ENCODE measurements at places on chromosomes 2 and 18.

- DNase-seq, result no peak
Measured at GRCh38 chr2:227057060-227057459, 106.9 kb downstream of the COL4A4 start.

DNA sequence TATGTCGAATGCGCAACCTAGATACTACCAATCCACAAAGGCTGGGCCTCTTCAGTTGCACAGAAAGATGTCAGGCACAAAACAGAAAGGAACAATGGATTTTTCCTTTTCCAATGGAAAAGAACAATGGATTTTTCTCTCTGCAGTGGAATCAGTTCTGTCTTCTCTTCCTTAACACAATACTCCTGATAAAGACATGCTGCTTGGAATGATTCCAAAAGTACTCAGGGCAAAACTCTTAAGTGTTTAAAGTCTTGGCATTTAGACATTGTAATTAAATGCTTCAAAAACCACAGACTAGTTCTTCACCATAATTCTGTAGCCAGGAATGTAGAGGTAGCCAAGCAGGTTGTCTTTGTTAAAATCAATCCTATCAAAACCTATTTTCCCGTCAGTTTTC is 46.7 kb upstream of the FLACC1 start:
- DNase-seq, result no peak

- DNase-seq, result peak; percentile 9
Measured at GRCh38 chr2:119517433-119517832, 6.8 kb downstream of the SCTR start.

DNA sequence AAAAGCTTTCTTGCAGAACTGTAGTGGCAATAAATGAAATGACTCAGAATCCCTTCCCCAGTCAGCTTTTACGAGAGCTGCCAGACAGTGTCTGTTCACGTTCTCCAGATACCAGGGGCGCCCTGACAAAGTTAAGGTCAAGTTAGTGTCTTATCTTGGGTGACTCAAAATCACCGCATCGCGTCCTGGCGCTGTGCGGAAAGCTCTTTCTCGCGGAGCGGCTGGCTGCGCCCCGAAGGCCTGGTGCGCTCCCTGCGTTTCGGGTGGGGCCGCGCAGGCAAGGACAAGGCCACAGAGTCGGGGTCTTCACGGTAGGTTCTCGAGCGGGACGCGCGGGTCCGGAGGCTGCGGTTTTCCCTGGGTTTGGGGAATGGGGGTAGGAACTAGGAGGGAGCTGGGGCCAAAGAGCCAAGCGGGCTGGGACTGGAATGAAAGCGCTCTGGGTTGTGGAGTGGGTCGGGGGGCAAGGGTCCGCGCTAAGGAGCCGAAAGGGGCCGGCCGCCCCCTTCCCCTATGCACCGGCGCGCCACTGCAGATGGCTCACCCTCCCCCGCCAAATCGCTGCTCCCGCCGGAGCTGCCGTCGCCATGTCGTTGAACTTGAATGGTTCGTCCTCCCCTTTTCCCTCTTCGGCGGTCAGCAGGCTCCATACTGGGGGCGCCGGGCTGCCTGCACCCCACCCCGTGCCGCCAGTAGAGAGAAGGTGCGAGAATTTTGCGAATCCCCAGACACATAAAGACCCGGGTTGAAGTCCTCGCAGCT is 2.6 kb upstream of the HOXD11 start:
- DNase-seq, result no peak

GRCh38 chr2:236674238-236674637 is 104.6 kb downstream of the ACKR3 start:
- DNase-seq, result no peak

DNA sequence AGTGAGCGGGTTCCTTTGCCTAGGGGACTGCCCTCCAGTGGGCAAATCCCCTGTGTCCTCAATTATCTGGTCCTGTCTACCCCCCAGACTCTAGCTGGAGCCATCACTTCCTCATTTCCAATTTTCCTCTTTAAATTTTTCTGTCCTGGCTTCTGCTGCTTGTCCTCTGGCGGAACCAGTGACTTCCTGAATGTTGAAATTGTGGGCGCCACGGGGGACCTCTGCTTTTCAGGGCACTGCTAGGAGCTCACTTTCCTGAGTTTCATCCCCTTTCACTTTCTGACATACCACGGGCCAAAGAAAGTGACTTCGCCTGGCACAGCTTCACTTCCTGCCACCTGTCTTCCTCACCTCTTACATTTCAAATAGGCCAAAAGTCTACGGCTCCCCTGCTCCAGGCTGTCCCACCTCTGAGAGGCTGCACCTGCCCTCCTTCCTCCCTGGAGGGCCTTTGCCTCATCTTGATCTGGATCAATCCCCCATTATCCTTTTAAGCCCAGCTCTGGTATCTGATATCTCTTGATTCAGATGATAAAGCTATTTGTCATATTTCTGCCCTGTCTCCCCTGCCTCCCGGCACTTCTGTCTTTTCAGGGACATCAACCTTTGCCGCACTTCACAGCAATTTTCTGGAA is 1.4 kb upstream of the MARCO start:
- no peak for DNase-seq

- DNase-seq, result no peak
Measured at GRCh38 chr2:173881461-173881860, 83.7 kb downstream of the SP3 start.

DNA sequence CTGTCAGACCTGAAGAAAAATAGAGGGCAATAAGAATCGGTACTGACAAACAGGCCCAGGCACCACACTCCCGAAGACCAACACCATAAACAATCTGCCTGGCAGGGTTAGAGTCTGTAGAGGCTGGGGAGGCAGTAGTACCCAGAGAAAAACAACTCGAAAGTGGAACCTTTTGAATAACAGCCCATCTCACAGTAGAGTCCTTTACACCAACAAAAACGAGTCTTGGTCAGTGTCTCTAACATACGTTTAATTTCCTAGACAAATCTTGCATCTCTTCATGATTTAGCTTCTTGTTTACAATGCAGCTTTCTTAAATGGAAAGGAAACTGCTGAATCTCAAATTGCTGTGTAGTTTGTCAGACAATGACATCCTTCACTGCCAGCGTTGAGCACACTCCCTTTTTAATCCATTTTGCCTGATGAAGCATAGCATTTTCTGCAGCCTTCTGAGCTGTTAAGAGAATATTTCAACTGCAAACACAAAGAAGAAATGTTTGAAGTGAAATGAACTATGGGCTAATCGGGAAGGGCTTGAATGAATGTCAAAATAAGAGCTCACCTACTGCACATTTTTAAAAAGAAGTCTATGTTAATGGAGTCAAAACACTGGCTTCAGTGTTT is 73.1 kb upstream of the DSG1 start:
- no peak for DNase-seq

GRCh38 chr18:34600158-34600557 is 109.9 kb upstream of the DTNA start:
- no peak for DNase-seq

- no peak for DNase-seq
Measured at GRCh38 chr2:132697556-132698205, 27.7 kb upstream of the LYPD1 start.

GRCh38 chr2:234788381-234788780 is 163.4 kb upstream of the SH3BP4 start:
- no peak for DNase-seq

DNA sequence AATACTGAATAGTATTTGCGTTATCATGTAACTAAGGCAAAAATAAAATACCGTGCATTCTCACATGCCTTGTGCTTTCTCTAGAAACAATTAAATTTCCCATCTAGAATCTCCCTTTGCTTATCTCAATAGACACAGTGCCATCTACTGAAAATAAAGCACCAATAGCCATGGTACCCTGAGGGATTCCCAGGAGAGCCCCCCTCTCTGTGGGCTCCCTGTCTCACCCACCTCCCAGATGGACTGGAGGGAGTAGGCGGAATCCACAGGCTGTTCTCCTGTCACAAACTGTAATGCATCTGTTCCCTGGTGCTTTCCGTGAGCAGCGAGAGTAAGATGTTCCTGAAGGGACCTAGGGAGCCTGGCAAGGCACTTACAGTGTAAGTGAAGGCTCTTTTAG is 112.4 kb upstream of the UPP2 start:
- DNase-seq, result no peak

DNA sequence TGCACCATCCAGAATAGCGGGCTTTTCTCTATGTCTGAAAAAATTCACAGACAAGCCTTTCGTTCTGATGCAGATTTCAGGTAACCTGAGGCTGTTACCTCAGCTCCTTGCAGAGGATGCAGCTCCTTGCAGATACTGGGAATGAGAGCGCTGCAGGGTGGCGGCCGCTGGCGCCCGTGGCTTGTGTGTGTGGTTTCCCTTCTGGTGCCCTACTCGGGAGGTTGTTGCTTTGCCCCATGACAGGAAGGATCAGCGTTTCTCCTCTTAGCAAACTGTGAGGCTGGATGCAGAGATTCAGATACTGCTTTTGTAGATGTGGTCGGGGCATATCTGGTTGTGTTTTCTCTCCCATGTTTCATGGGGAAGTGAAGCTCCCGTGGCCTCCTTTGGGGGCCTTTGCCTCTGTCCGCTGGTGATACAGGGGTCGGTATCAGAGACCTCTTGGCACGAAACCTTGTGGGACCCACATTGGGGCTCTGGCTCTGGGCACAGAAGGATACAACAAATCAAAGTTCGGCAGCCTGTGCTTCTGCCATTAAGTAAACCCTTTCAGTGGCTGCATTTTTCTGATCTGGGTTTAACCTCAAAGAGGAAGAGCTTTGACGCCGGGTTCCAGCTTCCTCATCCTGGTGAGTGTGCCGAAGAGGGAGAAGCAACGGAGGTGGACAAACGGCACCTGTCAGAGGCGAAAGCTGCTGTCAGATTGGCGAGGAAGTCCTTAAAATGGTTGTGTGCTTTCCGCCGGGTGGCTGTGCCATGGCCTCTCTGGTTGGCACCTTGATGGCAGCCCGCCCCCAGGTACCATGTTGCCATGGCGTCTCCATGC is 127.8 kb downstream of the MBP start:
- DNase-seq, result no peak

DNA sequence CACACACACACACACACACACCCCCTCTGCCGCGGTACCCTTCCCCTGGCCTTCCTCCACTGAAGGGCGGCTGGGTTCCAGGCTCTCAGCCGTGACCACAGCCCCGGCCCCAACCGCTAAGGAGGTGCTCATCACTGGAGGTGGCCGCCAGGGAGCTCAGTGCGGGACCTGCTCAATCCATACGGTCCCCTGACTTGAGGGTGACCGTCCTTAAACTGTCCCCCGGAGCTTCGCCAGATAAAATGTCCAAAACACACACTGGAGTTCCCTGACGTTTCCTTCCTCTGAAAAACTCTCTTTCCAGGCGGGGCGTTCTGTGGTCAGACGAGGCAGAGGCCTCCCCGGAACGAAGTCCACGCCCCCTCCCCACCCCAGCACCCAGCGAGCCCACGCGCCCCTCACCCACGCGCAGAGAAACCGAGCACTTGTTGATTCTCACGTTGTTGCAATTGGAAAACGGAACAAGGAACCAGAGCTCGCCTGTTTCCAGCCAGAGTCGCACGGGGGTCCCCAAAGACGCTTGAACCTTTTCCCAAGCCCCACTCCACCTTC is 1.4 kb downstream of the MBP start:
- DNase-seq, result peak; percentile 58

DNA sequence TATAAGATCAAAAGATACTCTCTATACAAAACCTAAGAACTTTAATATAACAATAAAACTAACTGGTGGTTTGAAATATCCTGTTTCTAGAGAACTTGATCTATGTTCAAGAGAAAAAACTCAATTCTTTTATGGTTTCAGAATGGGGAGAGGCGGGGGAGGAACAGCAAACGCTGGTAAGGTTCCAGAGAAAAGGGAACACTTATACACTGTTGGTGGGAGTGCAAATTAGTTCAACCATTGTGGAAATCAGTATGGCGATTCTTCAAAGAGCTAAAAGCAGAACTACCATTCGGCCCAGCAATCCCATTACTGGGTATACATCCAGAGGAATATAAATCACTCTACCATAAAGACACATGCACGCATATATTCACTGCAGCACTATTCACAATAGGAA is 17.2 kb downstream of the FAM98A start:
- no peak for DNase-seq

GRCh38 chr2:174704642-174705041 is 59.6 kb downstream of the CHRNA1 start:
- DNase-seq, result no peak

- DNase-seq, result no peak
Measured at GRCh38 chr2:32701806-32702205, 74.0 kb downstream of the TTC27 start.

- DNase-seq, result no peak
Measured at GRCh38 chr2:125961739-125962138, 694.2 kb upstream of the GYPC start.

GRCh38 chr2:154960802-154961583 is 262.5 kb downstream of the KCNJ3 start:
- no peak for DNase-seq

All from activated T-cell treated with anti-CD3 and anti-CD28 coated beads, Interleukin-2, amount 50 U/mL, for 4 hours (primary cell).